Liver (tissue), 10 donors: ENCODE measurements at places on chromosomes 13 and 19. TPM values are rescaled to one million over a fixed set of nuclear protein-coding genes. Genes with fewer than 3 reads are reported as not detected.
A peak's percentile ranks its signal among the peaks of the same experiment; 100 is the strongest.

DNA sequence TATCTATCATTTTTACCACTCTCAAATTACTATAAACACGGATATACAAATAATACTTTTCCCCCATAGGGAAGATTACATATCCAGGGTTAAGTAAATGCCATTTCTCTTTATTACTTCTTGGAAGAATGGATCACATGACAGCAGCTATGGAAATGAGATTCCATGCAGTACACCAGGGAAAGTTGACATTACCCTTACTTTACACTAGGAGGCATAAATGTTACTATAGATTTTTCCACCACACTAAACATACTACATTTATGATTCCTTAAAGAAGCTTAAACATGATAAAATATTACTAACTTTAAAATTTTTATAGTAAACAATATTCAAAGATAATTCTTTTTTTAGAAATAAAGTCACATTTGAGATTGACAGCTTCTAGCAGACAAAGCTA lies 611.4 kb downstream of the PCDH9 start:
- DNase-seq = no peak

- DNase-seq = no peak
Observed at GRCh38 chr13:80901111-80901510, 560.2 kb upstream of the SPRY2 start.

GRCh38 chr13:100833427-100833826 lies 158.8 kb upstream of the TMTC4 start:
- DNase-seq = no peak

DNA sequence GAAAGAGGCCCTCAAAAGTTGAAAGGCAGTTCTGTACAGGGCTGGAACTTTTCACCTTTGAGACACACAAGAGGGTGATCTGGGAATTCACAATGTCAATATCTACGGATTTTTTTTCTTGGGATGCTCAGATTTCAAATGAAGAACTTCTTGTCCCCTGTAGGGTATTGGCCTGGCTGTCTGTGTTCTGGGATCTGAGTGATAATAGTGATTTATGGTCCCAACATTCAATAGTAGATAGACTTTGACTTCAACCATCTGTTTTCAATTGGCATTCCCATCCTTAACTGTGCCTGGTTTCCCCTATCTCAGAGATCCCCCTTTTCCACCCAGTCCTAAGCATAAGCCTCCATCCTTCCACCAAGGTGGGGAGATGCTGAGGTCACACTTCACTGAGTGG lies 274.1 kb downstream of the COG6 start:
- no peak for DNase-seq

DNA sequence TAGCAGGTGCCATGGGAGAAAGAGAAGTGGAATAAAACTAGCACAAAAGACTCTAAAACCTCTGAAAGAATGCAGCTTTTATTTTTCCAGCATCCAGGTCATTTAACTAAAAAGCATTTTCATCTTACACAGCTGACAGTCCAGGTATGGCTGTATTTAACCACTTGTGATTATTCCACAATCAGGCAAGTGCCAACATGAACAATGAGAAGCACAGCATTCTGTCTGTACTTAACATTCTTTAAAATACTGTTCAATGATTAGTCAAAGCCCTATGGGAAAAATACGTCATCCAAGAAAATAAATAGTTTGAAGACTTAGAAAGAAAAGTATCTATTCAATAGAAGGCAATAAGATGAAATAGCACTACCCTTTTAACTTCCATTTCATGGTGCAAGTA lies 246.9 kb downstream of the LIG4 start:
- no peak for DNase-seq

GRCh38 chr13:36531746-36532486 lies 99.6 kb downstream of the CCNA1 start:
- DNase-seq = no peak

DNA sequence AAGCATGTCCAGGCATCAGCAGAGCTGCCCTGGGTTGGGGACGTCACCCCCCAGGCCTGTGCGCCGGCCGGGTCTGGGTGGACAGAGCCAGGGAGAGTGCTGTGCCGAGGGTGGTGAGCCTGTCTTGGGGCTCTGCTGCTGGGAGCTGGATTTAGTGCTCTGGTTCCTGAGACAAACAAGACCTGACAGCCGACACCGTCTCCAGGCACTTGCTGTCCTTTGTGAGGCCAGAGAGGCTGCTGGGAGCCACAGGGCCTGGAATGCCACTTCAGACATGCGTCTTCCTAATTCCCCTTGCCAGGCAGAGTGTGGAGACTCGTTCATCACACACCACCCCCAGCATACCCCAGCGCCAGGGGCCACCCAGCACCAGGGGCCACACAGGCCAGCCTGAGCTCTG lies 165.8 kb downstream of the KDM4B start:
- no peak for DNase-seq

GRCh38 chr19:5925830-5926427 lies 11.9 kb downstream of the CAPS start:
- DNase-seq = no peak

GRCh38 chr13:37448153-37448552 lies 150.4 kb downstream of the POSTN start:
- DNase-seq = no peak

DNA sequence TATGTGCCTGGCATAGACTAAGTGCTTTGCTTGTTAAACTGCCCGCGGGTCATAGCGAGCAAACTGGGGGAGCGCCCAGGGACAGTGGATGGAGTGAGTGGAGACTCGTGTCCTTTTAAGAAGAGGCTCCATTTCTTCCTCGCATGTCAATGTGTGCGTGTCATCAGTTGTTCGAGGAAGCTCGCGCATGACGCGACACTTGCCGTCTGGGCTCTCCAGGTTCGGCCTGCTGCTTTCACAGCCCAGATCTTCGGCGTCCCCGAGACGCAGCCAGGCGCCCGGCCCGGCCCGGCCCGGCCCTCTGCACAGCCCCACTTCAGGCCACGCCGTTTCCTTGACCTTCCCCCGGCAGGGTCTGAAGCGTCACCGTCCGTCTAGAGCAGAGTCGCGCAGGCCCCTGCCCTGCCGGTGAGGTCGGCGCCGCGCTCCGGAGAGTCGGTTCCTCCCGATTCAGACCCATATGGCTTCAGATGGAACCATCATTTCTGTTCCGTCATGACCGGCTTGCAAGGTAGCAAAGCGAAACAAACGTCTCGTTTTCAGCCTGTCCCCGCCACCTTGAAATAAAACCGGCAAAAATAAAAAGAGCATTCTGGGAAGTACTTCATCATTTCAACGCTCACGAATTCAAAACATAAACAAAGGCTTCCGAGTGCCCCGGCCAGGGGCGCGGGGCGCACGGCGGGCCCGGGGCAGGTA lies 599 bp upstream of the ARHGEF7 start:
- peak; percentile 44 for DNase-seq

- DNase-seq = no peak
Observed at GRCh38 chr13:76745261-76746200, 140.7 kb downstream of the KCTD12 start.

DNA sequence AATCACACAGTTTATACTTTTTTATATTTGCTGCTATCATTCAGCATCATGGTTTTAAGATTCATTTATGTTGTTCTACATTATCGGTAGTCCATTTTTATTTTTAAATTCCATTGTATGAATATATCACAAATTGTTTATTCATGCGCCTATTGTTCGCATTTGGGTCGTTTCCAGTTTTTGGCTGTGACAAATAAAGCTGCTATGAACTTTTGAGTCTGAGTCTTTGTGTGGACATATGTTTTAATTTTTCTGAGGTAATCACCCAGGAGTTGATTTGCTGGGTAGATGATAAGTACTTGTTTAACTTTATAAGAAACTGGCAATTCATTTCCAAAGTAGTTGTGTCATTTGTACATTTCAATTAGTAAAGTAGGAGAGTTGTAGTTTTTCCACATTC lies 74.2 kb upstream of the CSNK1A1L start:
- no peak for DNase-seq

GRCh38 chr19:1471515-1472160 lies 7.4 kb downstream of the C19orf25 start:
- no peak for DNase-seq

DNA sequence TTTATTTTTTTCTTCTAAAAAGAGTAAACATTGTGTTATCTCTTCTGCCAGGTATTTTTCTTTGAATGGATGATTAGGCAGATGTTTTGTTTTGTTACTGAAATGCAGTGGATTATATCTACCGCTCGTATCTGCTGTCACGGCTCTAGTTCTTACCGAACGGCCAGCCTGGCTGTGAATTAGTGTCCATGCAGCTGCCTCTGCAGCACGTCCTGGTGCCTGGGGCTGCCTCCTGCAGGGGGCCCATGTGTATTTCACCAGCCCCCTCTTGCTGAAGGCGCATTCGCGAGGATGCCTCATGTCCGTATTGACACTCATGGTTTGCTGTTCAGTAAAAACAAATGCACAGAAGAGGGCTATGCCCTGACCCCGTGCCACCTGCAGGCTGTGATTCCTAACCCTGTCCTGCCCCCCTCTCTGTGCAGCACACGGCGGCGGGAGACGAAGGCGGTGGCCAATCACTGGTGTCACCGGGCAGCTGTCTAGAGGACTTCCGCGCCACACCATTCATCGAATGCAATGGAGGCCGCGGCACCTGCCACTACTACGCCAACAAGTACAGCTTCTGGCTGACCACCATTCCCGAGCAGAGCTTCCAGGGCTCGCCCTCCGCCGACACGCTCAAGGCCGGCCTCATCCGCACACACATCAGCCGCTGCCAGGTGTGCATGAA lies 49.9 kb downstream of the RAB20 start:
- DNase-seq = no peak

DNA sequence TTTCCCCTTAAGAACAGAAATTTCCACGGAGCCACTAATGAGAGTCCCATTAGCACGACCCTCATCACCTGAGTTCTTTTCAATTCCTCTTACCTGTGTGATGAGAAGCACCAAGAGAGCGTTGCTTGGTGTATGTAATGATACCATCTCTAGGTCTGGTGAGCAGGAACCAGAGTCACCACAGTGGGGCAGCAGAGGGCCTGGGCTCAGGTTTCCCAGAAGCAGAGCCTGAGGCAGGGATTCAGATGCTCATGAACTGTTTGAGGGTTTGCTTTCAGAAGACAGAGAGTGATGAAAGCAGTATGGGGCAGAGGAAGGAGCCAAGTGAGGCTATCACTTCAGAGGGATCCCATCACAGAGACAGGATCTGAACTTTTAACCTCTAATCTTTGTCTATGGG lies 3.1 kb upstream of the PTPRH start:
- peak; percentile 66 for DNase-seq

DNA sequence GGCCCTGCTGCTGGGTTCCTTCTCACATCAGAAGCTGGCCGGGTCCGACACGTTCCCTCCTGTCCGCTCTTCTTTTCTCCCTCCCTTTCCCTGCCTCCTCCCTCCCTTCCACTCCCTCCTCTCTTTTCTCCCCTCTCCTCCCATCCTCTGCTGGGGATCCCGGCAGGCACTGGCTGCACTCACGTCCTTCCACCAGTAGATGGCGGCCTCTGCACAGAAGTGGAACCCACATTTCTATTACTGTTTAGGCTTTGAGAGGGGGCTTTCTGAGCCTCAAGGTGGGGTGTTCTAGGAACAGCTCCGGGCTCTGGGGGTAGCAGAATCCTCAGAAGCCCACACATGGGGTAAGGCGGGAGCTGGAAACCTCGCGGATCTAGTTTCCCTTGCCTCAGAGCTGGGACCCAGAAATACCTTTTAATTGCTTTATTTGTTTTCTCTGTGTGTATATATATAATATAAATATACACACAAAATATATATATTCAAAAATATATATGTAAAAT lies 294.2 kb downstream of the ZNF536 start:
- DNase-seq = peak; percentile 52

GRCh38 chr13:99809496-99809895 lies 162.1 kb downstream of the ZIC5 start:
- no peak for DNase-seq

DNA sequence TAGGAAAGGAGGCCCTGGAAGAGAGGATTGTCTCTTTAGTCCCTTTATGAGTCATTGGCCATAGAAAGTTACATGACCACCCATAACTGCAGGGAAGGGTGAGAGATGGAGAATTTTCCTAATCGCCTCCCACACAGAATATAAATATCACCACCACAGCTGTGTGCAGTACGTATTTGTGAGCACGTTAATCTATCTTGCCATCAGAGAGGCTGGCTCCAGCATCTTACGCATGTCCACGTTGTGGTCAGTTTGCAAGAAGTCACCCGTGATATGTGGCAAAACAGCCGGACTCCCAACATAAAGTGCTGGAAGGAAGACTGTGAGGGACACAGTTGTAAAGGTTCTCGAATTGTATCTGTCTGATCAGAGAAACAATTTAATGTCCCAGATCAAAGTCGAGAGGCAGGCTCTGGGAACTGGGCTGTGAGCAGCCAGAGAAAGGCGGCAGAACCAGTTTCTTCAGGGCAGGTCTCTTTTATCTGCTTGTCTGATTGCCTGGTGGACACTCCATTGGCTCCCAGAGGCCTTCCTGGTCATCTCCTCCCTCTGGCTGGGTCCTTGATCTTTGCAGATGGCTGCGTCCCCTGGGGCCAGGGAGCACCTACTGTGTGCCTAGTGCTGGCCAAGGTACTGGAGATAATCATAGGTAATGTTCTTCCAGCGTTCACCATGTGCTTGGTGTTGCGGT lies 74.9 kb downstream of the SIPA1L3 start:
- DNase-seq = no peak

DNA sequence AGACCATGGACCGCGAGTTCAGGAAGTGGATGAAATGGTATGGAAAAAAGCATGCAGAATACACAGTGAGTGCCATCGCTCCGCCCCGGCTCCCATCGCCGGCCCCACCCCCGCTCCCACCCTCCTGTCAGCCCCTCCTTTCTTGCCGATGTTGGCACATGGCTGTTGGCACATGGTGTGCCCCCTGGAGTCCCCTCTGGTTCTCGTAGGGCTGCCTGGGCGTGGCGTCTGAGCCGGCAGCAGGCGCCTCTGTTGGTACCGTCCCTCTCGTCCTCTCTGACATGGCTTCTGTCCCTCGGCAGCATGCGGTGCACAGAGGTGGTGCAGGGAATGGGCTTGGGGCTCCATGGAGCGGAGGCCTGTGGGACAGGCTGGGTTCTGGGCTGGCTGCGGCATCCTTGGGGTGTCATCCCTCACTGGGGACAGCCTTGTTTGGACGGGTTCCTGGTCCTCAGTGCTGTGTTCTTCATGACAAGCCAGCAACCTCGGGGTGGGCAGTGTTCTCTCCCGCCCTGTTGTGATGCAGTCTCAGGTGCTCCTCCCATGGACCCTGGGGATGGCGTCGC lies 30.9 kb downstream of the DOT1L start:
- no peak for DNase-seq

GRCh38 chr13:20714563-20715329 lies 11.2 kb downstream of the IL17D start:
- no peak for DNase-seq

TMTC4 gene
- total RNA-seq = 17.1 TPM

SOHLH2 gene
- not detected for total RNA-seq

KISS1R gene
- total RNA-seq = not detected

GATAD2A gene
- total RNA-seq = 20.2 TPM

MRPS12 gene
- 19.0 TPM for total RNA-seq

ZNF260 gene
- total RNA-seq = 8.0 TPM

LPAR2 gene
- 3.4 TPM for total RNA-seq

USHBP1 gene
- 2.6 TPM for total RNA-seq

IL12RB1 gene
- 2.4 TPM for total RNA-seq
